Suppressor macrophage (primary cell): ENCODE measurements at places on chromosomes 12 and 14.

- DNase-seq = no peak
These were observed 39.4 kb downstream of the HNRNPC start for GRCh38 chr14:21229821-21230220.

DNA sequence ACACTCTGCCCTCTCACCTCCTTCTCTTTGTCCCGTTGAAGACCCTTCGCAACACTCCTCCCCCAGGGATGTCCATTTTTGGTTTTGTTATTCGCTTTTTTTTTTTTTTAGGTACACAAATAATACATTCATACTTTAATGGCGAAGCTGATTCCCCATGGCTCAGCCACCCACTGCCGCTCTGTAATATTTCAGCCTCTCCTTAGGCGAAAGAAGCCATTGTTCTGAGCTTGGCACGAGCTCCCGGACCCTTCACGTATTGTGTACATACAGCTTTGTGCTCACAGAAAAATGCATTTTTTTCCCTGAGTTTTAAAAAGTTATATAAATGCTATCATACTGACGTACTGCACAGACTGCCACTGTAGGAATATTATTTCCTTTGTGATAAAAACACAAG is 115.0 kb downstream of the TMEM132C start:
- DNase-seq = no peak

GRCh38 chr12:48800457-48800856 is 11.6 kb upstream of the ADCY6 start:
- DNase-seq = no peak

DNA sequence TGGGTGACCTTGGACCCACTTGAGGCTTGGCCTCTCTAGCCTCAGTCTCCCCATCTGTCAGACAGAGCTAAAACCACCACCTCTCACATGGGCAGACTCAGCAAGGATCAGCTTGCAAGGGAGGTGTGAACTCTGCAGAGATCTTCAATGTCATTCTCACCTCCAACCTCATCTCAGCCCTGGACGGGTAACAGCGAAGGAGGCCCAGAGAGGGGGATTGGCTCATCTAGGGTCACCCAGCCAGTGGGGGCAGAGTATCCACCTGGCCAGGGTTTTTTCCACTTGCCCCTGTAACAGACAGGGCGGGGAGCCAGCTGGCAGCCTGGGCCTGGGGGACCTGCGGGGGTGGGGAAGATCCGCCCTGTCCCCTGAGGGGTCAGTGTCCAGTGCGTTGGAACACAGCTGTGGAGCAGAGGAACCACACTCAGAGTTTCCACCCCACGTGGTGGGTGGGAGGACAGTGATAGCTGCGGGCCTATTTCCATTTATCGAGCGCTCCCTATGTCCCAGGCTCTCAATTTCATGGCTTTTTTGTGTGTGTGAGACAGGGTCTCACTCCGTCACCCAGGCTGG is 27.4 kb downstream of the DTX1 start:
- DNase-seq = no peak

- DNase-seq = no peak
These were observed 36.0 kb downstream of the RASSF3 start for GRCh38 chr12:64646318-64646717.
